Frontal cortex (tissue), 4 donors: ENCODE measurements at places on chromosomes 7 and 10.

DNA sequence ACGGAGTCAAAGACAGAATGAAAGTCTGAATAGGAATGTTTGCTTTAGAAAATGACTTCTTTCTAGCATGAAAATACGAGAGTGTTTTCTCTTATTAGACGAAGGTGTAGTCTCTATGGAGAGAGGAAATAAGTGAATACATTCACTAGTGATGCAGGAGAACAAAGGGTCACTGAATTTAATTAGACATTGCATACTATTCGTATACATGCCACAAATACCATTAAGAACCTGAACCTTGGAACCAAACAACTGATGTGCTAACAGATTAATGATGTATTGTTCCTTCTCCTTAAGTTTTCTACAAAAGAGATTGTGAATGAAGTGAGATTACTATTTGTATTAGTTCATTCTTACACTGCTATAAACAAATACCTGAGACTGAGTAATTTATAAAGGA is 10.3 kb downstream of the THAP5 start:
- DNase-seq, result no peak

- no peak for DNase-seq
These were observed 704 bp upstream of the ANTXRL start for GRCh38 chr10:46285966-46286620.

- DNase-seq, result no peak
These were observed 1326.4 kb upstream of the SORCS1 start for GRCh38 chr10:108490944-108491343.

DNA sequence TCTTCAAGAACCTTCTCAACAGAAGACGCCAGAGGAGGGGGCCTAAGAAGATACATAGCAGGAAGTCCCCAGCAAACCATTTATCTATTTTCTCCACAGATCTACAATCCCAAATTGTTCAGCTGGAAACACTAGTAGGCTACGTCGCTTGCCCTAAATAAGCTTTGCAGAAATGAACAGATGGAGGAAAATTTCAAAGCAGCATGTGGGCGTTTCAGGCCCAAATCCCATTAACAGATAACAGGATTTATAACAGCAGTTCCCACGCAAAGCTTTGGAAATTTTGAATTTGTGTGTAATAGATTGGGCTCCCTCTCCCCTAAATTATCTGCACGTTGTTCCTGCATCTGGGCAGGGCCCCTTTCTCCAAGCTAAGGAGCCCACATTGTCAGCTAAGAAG is 60.6 kb upstream of the FRMD4A start:
- no peak for DNase-seq

GRCh38 chr7:17239683-17240521 is 58.5 kb upstream of the AHR start:
- DNase-seq, result no peak

- DNase-seq, result peak; percentile 50
These were observed 4.4 kb upstream of the MYL7 start for GRCh38 chr7:44145479-44145968.

DNA sequence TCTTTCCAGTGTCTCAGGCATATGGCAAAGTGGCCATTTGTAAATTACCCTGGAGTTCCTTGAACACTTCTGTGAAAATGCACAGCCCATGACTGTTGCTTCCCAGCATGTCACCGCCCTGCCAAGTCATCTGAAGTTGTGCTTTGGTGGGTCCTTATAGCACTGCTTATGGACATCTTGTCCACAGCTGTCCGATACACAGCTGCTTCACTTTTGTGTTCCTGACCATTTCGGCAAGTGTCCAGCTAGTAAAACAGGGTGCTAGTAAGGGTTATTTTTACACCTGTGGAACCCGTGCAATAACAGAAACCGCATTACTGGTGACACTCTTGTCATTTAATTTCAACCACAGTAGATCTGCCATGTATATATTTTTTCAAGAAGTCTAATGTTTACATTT is 29.7 kb downstream of the PIP4K2A start:
- DNase-seq, result no peak

GRCh38 chr7:26865094-26865388 is 651 bp upstream of the SKAP2 start:
- peak; percentile 43 for DNase-seq

DNA sequence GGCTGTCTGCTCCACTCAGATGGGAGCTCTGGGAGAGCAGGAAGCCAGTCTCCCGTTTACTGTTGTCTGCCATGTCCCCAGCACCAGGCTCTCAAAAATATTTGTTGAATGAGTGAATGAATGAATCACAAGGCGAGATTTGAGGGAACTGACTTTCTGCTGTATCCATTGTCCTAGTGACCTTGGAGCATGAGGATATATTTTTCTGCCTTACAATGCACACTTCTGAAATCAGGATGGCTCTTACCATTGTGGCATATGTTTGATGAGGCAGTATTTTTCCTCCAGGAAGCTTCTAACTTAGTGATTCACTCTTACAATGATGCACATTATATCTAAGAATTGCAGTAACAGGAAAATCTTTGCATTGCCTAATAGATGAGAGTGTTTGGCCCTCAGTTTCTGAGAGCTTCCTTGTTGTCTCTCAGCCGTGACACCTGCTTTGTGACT is 136.4 kb downstream of the RPS24 start:
- DNase-seq, result no peak

DNA sequence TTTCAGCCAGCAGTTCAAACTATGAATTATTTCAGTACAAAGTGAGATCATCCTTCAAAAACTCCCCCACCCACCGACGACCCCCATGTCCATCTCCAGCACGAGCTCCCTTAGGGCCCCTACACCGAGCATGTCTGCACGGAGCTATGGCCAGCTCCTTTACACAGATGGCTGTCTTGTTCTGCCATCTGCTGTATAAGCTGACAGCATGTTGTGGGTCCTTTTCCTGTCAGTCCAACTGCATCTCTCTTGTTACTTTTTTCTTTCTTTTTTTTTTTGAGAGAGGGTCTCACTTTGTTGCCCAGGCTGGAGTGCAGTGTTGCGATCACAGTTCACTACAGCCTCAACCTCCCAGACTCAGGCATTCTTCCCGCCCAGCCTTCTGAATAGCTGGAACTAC is 21.6 kb downstream of the NPC1L1 start:
- DNase-seq, result no peak

- no peak for DNase-seq
These were observed 196.7 kb upstream of the MKI67 start for GRCh38 chr10:128322950-128323349.

- no peak for DNase-seq
These were observed 38.1 kb downstream of the RASGEF1A start for GRCh38 chr10:43228783-43229207.

- DNase-seq, result no peak
These were observed 669.3 kb upstream of the LRRN3 start for GRCh38 chr7:110421490-110422241.

GRCh38 chr10:74919671-74920070 is 93.3 kb downstream of the KAT6B start:
- DNase-seq, result no peak

DNA sequence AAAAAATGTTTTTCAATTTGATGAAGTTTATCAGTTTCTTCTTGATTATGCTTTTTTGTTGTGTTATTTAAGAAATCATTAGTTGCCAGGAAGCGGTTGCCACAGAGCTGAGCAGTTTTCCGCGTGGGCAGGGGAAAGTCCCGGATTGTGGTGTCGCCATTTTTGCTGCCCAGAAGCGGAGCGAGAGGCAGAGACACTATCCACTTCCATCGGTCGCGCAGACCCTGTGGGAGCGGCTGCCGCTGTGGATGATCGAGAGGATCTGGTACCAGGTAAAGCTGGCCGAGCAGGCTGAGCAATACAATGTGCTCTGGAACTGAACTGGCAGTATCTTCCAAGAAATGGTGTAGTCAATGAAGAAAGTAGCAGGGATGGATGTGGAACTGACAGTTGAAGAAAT is 119.8 kb downstream of the ZNF736 start:
- DNase-seq, result no peak

GRCh38 chr10:5533098-5533731 is 8.5 kb downstream of the CALML3 start:
- DNase-seq, result no peak

DNA sequence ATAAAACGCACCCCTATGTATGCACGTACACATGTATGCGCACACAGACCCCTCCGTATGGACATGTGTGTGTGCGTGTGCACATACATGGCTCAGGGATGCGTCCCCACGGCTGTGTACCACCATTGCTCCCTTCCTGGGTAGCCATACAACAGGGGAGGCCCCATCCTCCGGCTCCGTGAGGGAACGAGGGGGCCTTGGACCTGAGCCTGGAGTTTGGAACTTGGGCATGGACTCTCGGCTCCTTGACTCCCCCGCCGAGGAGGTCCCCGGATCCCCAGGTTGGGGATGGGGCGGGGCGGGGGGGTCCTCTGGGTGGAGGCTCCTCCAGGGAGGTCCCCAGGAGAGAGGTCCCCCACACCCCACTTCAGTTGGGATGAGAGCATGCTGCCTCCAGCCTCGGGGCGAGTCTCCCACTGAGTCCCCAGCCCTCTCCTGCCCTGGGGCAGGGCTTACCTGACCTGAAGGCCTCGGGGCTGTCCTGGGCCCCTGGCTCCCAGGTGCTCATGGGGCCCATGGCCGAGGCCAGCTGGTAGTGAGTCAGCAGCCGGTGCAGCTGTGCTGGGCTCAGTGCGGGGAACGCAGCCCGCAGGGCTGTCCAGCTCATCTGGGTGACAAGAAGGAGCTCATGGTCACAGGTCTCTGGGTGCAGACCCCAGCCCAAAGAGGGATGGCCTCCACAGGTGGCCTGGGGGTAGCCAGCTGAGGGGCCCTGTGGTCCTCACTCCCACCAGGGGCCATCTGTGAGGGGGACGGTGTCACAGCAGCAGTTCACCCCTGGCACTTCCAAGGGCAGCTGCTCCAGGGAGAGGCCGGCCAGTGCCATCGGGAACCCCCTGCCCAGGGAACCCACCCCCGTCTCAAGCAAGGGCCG is 29.9 kb downstream of the AP5Z1 start:
- no peak for DNase-seq

- no peak for DNase-seq
These were observed 155.8 kb downstream of the GPAM start for GRCh38 chr10:112027731-112028280.

DNA sequence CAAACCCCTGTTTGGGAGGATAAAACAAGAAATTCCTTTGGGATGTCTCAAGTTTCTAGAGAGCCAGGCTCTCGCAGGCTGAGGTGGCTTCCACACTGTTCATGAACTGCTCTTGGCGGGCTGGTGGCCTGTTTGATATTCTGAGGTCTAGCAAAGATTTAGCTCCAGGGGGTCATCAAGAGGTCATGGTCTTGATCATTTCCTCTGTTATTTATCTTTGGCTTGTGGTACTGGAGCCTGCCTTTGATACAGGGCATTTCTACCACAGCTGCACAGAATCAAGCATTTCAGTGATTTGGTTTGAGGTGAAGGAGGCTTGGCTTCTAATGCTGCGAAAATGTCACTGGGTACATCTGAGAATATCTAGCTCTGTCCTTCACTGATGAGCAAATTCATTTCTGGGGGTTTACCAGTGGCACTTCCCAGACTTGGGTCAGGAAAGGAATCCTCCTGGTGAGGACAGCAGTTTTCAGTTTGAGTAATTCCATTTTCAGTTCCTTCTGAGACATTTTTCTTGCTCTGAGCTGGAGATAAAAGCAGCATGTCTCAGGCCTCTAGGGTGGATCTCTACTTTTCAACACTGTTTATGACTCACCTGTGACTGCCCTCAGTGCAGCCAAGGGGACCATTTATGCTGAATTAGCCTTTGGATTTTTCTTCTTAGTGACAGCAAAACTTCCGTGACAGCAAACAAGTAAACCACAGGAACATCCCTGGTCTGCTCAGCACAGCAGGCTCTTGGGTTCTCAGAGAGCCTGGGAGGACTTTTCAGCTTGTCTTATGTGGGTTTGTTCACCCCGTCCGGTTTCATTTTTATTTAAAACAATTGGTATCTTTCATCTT is 312.0 kb downstream of the RNLS start:
- no peak for DNase-seq

DNA sequence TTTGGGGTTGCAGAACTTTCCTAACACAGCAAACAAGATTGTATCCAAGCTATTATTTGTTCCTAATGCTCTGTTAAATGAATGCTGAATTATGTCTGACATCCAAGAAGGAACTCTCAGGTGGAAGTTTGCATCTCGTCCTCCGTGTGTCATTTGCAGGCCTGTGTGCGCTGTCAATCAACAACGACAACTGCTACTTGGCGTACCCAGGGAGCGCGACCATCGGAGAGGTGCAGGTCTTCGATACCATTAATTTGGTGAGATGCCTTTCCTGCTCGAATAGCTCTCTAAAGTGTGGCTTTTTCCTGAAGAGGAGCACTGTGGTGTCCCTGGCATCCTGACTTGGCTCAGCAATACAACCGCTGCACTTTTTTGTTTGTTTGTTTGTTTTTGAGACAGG is 26.9 kb downstream of the WIPI2 start:
- DNase-seq, result no peak

GRCh38 chr7:99752356-99752755 is 17.4 kb upstream of the CYP3A7 start:
- DNase-seq, result no peak

GRCh38 chr10:70827086-70827757 is 11.5 kb downstream of the SGPL1 start:
- no peak for DNase-seq

GRCh38 chr10:30454744-30455510 is 20.9 kb downstream of the MAP3K8 start:
- no peak for DNase-seq

DNA sequence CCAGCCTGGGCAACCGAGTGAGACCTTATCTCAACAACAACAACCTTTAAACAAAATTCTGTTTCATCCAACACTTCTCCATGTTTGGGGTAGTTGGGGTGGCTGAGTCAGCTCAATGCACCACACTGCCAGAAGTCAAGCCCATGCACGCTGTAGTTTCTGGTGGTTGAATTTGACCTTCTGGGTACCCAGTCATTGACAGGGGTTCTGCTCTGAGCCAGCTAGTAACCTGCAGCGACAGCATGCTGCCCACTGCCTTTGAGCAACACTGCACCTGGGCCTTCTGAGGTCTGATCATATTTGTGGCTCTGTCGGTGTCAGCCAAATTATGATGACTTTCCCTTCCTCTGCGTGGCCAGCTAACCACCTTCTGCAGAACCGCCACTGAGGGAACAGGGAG is 84.6 kb upstream of the ZNF438 start:
- no peak for DNase-seq

DNA sequence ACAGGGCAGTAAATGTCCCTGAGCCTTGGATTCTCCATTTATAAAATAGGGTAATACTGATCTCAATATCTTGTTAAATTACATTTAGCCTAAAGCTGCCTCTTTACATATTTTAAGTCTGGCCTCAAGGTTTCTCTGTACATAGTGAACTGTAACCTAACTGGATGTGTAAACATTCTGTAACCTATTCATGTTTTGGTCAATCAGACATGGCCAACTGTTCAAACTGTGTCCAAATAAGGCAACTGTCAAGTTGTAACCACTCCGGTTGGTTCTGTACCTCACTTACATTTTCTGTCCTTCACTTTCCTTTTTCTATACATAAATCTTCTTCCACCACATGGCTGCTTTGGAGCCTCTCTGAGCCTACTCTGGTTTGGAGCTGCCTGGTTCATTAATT is 107.1 kb upstream of the ITGB1 start:
- no peak for DNase-seq

DNA sequence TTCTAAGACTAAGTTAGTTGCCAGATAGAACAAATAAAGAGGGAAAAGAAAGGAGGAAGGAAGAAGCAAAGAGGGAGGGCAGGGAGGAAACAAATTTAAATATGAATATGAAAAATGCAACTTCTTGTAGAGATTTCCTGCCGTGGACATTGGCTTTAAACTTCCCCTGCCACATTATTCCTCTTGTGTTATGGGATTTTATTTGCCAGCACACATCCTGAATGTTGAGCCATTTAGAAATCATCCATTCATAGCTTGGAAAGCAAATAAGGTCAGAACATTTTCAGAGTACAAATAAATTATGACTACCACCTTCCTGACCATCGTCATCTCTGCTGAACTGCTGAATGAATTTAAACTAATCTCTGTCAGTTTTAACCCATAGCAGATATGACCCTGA is 911.9 kb upstream of the LRRN3 start:
- no peak for DNase-seq
